ENCODE measurements at places on chromosomes 12 and 14. TPM values are rescaled to one million over a fixed set of nuclear protein-coding genes. Genes with fewer than 3 reads are reported as not detected.

ADAM21 gene
- 0.43 TPM for total RNA-seq

RBP5 gene
- not detected for total RNA-seq

GRCh38 chr14:92556255-92556741 is 42.7 kb downstream of the RIN3 start:
- no peak for DNase-seq

ARID4A gene
- 11.9 TPM for total RNA-seq

DNA sequence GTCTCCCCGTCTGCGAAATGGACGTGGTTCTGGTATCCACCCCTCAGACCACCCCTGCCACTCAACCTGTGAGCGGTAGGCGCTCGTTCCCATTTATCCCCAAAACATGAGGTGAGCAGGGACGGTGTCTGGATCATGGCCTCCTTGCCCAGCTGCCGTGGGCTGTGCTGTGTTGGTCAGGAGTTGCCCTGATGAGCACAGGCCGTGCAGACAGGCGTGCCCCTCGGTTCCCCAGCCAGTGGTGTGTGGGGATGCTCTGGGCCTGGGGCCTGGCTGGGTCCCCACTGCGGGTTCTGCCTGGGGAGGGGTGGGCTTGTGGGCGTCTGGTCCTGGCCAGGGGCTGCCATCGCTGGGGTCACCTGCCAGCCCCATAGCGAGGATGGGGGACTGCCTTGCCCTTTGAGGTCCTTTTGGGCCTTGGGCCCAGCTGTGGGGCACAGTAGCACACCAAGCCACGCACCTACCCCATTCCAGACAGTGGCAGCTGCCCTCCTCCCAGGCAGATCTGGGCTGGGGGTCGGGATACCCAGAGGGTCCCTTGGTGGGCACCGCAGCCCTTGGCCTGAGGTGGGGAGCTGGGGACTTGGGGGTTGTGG is 11.3 kb upstream of the PUS1 start:
- DNase-seq, result no peak

GRCh38 chr14:104295681-104296387 is 157.4 kb downstream of the KIF26A start:
- no peak for DNase-seq

MANSC4 gene
- total RNA-seq, result not detected

DIP2B gene
- 32.9 TPM for total RNA-seq

DNA sequence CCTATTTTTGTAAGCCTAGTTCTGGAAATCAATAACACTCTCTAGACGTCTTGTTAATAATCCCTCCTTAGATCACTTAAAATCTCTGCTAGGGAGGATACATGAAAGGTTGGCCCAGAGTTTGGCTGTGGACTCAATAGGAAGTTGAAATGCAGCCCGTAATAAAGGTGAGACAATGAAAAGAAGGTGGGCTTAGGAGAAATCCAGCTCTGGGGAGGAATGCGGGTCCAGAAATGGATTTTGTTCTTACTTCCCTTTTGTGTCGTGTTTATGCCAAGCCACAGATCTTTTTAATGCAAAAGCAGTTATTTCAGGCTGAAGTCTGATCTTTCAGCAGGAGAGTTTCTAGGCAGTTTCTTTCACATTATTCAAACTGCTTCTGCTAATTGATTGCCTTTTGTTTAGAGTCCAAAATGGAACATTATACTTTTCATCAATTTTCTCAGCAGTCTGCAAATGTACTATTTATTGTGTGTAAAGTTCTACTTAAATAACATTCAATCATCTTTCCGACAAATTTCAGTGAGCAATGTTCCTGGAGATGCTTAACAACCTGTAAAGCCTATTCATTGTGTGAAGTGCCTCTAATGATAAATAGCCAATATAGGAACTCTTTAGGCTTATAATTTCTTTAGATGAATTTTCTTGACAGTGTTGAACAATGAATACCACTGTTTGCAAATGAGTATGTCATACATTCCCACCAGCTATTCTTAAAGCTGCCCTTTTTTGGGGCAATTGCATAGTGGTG is 252.9 kb upstream of the KRR1 start:
- no peak for DNase-seq

BICDL1 gene
- 1.7 TPM for total RNA-seq

- no peak for DNase-seq
These were observed 15.5 kb upstream of the MEG3 start for GRCh38 chr14:100810435-100810834.

DNA sequence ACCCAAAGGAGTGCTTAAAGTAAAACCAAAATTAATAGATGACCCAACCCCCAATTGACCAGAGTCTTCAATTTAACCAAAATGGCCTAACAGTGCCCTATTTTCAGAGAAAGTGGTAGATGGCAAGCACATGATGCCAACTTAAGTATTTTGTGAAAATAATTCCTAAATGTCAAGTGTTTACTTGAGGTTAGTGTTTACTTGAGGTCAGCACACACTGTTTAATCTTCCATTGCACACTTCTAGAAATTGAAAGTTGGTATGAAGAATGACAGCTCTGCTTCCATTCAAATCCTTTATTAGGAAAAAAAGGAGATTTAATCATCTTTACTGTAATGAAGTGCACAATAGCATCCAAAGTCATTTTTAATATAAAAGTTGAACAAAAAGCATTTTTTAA is 25.9 kb upstream of the CAND1 start:
- no peak for DNase-seq
